Ovary (tissue), 10 donors: ENCODE measurements at places on chromosomes 7 and 10.
A peak's percentile ranks its signal among the peaks of the same experiment; 100 is the strongest.

- DNase-seq: no peak
Observed at GRCh38 chr7:83362871-83363550, 200.3 kb upstream of the PCLO start.

DNA sequence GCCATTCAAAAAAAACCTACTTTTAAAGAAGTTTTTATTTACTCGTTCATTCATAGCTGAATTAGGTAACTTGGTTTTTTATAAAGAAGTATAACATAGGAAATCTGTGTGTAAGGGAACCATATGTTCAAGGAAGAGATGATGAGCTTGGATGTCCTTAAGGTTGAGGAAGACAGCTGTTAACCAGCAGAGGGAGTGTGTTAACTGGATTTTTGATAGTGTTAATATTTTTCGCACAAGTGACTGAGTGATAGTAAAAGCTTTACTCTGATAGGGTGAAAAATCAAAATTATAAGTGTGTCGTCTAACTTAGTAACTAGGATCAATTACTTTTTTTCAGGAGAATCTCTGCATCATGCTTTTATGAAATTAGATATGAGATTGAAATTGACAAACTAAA lies 134.7 kb downstream of the ARL5B start:
- no peak for DNase-seq

GRCh38 chr7:1765336-1765735 lies 95.3 kb downstream of the ELFN1 start:
- no peak for DNase-seq

DNA sequence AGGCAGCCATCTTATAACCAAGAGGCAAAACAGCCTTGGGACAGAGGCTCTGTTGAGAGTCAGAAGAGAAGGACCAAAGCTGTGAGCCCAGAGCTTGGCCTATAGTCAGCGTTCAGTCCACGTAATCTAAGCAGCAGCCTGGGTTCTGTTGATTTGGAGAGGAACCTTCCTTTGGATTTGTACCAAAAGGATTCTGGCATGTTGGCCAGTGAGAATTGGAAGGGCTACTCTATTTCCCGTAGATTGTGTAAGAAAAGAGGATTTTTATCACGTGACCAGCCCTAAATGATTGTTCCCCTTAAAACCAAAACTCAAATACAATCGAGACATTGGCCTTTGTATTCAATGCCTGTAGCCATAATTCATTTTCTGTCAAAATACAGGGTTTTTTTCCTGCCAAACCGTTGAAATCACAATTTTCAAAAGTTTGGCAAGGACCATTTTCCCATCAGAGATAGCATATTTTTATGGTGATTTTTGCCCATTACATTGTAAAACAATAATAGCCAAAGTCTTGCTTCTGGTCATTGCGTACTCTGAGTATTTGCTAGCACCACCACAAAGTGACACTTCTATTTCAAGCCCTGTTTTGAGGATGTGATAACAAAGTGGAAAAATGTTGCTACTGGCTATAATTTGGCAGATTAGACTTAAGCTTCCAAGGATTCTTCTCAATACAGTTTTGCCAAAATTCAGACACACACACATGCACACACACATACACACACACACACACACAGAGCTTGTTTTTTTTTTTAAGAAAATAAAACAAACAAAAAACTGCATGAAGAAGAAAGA lies 23.1 kb upstream of the BMPER start:
- DNase-seq: peak; percentile 49

DNA sequence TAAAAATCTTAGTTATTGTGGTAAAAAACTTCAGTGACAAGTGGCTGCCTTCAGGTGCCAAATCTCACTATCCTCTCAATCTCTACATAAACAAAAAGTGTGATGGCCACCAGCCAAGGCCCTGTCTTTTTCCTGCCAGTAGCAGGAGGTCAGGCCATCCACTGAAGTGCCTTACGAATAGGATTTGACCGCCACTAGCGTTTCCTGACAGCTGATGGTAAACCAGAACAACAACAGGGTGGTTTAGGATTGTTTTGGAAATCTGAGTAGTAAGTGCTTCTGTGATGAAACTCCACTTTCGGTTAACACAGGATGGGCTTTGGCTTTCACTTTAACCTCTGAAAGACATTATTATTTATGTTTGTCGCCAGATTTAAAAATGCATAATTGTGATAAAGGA lies 55.7 kb upstream of the OGDHL start:
- peak; percentile 20 for DNase-seq

- DNase-seq: no peak
Observed at GRCh38 chr7:79458796-79459195, 5.3 kb upstream of the MAGI2 start.

DNA sequence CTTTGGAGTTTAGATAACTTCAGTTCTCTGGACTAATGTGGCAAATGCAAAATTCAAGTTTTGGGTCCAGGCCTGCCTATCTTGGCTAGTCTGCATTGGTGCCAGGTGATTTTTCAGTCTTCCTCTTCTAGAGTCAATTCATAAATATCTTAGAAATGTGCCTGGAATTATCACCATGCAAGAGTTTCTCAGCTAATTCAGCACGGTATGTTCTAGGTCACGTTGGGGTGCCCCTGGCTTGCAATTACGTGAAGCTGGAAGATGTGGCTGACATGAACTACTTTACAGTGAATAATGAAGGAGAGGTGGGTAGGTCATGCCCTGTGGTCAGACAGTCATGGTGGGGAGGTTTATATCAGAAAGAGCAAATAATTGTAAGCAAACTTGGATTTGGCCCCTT lies 25.0 kb downstream of the ZDHHC6 start:
- DNase-seq: no peak

- peak; percentile 93 for DNase-seq
Observed at GRCh38 chr10:44878706-44879530, 32.2 kb upstream of the TMEM72 start.

DNA sequence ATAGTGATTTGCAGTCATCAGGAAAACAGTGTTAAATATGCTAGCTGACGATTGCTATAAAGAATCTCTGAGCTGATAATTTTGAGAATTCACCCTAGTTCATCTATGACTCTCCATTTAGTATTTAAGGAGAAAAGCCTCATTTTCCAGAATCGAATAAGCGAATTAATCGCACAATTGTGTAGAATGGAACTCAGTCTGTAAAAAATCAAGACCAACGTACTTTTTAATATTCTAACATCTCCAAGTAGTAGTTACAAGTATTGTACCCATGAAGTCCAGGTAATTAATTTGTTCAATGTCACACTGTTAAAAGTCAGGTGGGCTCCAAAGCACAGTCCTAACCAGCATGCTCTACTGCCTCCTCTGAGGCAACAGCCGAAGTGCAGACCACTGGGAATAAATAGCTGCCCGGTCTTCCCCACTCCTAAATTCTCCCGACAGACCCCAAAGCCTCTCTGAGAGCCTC lies 380 bp upstream of the AGBL3 start:
- no peak for DNase-seq

DNA sequence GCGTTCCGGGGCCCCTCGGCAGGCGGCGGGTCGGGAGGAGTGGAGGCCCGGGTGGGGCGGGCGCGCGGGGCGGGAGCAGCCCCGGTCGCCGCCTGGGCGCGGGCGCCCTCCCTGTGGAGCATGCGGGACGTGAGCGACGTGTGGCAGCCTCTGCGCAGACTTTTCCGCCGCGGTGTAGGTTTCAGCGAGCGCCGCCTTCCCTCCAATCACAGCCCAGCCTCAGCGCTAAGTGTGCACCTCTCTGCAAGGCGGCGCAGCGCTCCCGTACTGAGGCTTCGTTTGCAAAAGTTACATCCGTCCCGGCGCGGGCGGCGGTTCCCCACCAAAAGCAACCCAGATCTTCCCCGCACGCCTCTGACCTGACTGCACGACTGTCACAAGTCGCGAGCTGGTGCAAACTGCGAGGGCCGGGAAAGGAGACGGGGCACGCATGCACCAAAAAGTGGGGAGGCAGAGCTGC lies 1.2 kb upstream of the PFKFB3 start:
- peak; percentile 69 for DNase-seq
